ENCODE measurements at places on chromosomes 6 and 20.

DNA sequence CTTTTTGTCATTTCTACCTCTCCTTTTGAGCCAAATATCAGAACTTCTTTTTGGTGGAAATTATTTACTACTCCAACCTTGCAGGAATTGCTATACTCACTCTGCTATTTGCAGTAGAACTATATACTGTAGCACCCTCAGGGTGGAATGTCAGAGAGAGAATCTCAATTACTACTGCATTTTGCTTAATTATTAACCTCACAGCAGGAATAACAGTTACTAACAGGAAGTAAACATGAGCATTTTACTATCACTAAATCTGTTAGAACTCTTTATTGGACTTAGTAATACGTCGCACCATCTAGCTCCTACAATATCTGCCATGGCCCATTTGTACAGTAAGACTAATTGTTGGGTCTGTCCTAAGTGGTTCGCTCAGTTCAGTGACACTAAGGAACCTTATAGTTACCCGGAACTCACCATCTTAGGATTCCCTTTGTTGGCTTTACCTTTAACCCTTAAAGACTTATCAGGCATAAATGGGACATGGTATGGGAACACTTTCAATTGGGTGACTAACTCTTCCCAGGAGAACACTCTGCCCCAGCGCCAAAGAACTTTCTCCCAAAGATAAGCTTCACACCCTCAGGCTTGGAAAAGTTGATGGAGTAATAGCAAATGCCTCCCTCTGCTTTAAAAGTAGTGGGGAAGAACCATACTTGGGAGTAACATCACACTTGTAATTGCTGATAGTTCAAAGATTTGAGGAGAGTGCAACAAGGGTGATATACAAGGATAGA lies 38.8 kb downstream of the PLN start:
- no peak for DNase-seq

GRCh38 chr6:2998998-2999617 lies 586 bp upstream of the NQO2 start:
- DNase-seq = no peak

DNA sequence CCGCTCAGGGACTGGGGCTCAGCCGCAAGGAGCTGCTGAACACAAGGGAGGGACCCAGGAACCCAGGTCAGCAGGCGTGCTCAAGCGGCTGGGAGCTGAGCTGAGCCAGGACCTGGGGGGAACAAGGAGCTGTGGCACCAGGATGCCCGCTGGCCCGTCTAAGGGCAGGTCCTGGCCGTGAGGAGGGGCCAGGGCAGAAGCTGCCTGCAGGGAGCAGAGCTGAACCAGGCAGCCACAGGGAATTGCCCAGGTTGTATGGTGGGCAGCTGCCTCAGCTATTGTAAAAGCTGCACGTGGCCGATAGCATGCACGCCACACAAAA lies 133.3 kb downstream of the AGPAT4 start:
- no peak for DNase-seq

DNA sequence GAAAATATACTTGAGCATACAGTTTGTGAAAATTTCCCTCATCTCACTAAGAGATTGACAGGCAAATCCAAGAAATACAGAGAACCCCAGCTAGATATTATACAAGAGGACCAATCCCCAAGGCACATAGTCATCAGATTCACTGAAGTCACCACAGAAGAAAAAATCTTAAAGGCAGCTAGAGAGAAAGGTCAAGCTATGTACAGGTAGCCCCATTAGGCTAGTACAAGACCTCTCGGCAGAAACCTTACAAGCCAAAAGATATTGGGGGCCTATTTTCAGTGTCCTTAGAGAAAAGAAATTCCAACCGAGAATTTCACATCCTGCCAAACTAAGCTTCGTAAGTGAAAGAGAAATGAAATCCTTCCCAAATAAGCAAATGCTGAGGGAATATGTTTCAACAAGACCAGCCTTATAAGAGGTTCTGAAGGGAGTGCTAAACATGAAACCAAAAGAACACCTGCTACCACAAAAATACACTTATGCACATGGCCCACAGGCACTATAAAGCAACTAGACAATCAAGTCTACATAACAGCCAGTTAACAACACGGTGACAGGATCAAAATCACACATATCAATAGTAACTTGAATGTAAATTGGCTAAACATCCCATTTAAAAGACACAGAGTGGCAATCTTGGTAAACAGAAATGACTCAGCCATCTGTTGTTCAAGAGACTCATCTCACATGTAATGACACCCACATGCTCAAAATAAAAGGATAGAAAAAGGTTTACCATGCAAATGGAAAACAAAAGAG lies 96.3 kb downstream of the FHL5 start:
- no peak for DNase-seq

DNA sequence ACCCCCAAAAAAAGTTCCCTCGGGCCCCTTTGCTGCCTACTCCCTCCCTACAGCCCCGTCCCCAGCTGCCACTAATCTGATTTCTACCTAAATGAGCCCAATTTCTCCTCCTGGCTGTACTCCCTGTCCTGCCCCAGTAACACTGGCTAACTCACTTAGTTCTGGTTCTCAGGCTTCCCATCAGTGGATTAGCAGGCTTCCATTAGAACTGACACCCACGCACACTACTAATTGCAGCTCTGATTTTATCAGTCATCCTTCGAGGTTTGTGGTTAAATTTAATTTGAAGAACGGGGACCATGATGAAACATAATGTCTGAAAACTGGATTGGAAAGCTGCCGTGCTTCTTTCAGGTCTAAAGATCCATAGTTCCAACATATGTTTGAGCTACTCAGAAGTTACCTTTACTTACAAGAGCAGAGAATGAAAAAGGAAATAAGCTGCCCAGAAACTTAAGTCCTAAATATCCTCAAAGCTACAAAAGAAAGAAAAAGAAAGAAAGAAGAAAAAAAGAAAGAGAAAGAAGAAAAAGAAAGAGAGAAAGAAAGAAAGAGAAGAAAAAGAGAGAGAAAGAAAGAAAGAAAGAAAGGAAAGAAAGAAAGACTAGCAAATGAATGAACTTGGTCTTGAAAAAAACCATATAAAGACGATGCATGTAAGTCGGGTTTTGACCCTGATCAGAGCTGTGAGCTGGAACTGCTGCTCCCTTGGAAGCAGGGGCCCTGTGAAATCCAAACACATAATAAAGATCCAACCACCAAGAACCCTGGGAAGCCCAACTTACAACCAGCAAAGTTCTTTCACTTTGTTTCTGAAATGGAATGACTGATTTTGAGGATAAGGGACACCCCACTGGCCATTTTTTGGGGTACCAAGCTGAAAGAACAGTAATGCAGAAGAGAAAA lies 51.7 kb downstream of the CNKSR3 start:
- DNase-seq = no peak

- DNase-seq = no peak
These were observed 7.5 kb downstream of the HSPA12B start for GRCh38 chr20:3739926-3740451.

DNA sequence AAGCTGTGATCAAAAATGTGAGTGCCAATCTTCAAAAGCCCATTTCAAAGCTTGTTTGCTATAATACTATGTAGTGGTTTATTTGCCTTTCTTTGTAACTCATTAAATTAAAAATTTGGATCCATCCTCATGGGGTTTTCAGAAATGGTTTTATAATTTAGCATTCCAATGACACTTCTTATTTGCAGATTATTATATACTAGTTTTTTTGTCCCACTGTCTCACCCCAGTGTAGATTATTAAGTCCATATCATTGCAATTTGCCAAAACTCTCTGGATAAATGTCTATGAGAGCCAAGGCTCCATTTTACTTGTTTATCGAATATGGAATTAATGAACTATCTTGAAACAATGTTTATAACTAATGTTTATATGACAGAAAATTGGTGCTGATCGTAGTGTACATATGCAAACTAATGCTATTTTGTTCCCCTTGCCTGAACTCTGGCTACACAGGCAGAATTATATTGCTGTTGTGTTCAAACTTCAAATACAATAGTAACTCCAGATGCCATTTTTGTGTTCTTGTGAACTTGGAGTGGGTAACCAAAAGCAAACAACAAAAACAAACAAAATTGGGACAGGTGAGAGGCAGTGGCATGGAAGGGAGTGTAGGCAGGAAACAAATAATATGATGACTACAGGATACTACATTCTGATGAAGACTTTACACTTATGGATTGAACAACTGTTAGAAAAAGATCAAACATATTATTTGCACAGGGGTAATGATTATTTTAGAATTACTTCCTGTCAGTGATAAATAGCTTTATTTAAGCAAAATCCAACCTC lies 307.1 kb upstream of the FLRT3 start:
- no peak for DNase-seq

DNA sequence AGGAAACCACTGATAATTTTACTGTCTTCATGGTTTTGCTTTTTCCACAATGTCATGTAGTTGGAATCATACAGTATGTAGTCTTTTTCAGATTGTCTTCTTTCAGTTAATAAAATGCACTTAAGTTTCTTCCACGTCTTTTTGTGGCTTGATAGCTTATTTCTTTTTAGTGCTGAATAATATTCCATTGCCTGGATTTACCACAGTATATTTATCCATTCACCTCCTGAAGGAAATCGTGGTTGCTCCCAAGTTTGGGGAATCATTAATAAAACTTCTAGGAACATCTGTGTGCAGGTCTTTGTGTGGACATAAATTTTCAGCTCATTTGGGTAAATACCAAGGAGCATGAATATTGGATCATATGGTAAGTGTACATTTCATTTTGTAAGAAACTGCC lies 38.8 kb upstream of the ZNFX1 start:
- DNase-seq = no peak

DNA sequence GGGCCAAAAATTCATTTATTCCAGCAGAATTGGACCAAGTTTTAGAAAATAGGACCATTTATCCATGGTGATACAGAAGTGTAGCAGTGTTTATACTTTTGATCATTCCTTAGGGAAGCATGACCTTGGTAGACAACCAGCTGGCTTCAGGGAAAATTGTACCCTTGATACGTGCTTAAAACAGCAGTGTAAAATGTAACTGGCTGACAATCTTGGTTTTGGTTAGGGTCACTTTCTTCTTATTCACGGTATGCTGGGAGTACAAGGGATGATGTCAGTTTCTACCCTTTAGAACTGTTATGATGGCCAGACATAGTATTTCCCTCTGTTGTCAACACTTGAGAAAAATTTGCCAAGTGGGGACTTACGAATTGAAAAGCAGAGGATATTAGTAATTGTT lies 157.1 kb downstream of the BCKDHB start:
- DNase-seq = no peak

DNA sequence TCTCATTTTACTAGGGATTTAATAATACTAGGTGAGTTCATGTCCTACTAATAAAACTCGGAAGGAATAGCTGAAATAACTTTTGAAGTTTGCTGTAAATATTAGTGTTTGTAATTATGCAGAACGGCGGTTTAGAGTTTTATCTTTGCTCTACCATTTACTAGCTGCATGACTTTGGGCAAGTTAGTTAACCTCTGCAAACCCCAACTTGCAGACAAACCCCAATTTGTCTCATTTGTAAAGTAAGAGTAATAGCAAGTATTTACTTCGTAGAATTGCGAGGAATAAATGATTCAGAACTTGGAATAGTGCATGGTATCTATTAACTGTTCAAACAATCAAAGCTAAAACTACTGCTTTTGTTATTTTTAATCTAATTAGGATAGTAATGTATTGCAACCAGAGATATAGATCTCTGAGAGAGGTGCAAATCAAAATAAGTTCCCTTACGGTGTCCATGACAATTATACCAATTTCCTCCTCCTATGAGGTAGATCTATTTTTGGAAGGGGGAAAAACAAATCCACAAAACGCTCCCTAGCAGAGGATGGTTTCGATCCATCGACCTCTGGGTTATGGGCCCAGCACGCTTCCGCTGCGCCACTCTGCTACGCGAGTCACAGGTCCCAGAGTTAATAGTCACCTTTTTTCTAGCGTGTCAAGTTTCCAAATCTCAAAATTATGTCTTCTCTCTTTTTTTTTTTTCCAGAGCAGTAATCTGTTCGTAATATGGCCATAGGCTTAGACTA lies 35.1 kb upstream of the BTN3A2 start:
- DNase-seq = no peak

- no peak for DNase-seq
These were observed 65.5 kb downstream of the ANKRD60 start for GRCh38 chr20:58162986-58163385.

DNA sequence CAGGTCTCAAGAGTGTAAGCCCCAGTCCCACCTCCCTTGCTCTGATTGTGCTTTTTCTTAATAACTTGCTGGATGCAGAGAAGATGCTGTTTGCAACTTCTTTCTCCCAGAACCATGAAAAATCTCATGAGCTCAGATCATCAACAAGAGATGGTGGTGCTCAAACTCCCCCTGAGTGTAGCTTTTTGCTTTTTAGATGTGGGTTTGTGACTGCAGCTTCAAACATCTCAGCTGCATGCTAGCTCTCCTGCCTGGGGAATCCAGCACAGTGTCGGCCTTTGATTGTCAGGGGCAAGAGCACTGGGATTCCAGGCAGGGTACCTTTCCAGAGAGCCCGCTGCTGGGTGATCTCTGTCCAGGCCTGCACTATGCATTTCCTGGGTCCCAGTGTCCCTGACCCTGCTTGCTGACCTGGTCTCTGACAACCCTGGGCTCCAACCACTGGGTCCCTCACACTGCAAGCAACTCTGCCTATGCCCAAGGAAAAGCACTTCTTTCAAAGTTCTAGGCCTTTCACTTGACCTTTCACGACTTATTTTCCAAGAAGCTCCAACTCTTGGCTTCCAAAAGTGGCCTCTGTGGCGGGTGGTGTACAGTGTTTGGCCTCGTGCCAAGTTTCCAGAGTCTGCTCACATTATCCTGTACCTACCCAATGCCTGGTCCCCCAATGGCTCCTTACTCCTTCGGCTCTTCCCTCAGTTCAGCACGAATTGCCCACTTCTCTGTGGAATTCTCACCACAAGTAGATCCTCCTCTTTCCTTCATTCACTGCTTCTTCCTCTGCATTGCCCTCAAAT lies 69.7 kb upstream of the LY86 start:
- DNase-seq = no peak

DNA sequence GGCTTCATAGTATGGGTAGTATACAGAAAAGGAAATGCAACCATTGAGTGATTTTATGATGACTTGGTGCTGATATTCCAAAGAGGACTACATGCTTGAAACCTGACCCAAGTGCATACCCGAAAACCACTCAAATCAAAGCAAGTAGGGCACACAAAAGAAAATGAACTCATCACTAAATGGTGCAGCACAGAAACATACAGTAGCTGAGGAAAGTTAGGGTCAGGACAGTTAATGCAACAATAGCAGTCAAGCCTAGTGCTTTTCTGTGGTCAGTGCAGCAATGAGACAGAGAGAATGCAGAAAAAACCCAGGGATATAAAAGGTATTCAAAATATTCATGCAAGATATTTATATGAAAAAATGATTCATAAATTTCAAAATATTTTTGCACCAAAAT lies 711.1 kb downstream of the EPHA7 start:
- DNase-seq = no peak

- DNase-seq = no peak
These were observed 155.6 kb upstream of the TBX18 start for GRCh38 chr6:84920021-84920420.

GRCh38 chr6:106773996-106774629 lies 144.7 kb downstream of the QRSL1 start:
- no peak for DNase-seq

Data from cortex of kidney (tissue), 1 donor.